ENCODE measurements at places on chromosomes 2 and 18.

DNA sequence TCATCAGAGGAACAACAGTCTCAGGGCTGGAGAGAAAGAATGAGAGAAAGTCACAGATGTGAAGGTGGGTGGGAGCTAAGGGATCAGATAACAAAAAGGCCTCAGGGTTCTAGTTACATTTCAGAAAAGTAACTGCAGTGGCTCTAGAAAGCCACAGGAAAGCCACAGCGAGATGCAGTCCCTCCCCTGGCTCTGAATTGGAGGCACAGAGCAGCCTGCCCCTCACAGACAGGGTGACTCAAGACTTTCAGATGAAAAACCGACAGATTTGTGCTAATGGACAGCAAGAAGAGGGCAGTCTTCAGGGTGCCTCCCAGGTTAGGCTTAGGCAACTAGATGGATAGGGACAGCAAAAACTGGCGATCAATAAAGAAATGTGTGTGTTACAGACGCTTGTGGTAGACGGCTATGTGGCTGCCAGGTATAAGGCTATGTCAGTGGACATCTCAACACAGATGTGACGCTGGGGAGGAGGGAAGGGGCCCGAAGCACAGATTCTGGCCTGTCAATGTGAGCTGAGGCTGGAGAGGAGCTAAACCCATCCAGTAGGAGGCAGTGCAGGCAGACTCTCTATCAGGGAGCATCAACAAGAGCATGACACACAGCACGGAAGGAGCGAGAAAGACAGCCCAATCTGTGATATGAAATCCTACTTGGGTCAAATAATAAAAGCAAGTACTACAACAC is 26.2 kb downstream of the UNC50 start:
- DNase-seq = no peak

DNA sequence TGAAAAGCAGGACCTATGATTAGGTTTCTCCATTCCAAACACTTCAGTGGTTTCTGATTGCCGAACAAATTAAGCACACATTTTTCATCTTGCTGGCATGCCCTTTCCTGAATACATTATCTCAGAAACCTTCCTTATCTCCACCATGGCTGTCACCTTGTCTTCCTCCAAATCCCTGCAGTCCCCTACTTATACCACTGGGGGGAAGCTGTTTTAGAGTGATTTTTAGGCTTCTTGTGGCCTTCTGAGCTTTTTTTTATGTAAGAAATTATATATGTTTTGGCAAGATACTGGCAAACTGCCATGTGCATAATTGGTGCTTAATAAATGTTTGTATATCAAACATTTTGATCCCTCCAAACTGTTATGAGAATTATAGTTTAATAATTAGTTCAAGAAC is 229.2 kb downstream of the MYT1L start:
- no peak for DNase-seq

GRCh38 chr2:45218931-45219339 is 209.7 kb upstream of the SIX2 start:
- no peak for DNase-seq

DNA sequence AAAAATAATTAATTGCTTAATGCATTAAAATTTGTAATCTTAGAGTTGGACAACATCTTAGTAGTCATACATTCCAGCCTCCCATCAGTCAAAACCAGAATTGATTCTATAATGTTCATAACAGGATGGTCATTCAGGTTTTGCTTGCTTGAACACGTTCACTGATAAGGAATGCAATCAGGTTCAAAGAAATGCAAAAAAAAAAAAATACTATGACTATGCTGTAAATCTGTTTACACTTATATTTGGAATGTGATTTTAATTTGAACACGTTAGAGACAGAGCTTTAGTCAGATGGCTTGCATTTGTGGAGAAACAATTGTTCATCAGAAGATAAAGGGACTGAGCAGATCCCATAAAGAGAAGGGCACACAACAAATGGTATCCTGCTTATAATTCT is 131.3 kb upstream of the UNC80 start:
- peak; percentile 72 for DNase-seq

DNA sequence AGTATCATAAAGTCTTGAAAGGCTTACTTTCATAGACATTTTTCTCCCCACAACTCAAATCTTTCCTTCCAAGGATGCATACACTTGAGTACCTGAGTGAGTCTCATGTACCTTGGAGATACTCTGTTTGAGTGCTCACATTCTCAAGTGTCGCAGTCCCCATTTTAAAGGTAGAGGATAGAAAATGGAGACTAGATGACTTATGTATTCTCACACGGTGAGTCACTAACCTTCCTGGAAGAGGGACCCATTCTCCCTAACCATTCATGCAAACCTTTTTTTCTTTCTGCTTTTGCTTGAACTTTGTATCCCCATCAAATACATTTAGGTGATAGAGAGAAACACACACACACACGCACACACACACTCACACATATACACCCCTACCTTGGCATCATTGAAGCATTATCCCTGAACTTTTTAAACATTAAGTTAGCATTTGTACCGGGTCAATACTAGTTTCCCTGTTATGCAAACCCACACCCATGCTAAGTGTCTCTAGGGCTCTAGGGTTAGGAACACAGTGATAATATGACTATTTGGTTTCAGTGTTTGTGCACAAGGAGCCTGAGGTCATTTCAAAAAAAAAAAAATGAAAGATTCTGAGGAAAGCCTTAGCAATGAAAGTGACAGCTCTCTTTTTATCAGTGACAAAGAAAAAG is 236.2 kb downstream of the IKZF2 start:
- no peak for DNase-seq

DNA sequence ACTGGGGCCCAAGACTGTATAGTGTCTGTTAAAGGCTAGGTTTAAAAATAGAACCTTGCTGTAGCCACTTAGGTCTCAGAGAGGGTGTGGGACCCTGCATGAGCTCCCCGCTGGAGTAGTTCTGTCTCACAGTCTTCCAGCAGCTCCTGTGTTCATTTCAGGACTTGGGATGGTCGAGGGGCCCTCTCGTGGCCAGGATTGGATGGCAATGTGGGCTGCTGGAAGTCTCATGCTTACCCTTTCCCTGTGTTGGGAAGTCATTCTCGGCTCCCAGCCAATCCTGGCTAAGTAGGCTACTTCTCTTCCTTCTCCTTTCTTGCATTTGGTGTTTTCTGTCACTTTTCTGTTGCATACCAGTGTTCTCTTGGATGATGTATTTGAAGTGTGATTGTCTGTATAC is 284.0 kb upstream of the GCFC2 start:
- DNase-seq = no peak

DNA sequence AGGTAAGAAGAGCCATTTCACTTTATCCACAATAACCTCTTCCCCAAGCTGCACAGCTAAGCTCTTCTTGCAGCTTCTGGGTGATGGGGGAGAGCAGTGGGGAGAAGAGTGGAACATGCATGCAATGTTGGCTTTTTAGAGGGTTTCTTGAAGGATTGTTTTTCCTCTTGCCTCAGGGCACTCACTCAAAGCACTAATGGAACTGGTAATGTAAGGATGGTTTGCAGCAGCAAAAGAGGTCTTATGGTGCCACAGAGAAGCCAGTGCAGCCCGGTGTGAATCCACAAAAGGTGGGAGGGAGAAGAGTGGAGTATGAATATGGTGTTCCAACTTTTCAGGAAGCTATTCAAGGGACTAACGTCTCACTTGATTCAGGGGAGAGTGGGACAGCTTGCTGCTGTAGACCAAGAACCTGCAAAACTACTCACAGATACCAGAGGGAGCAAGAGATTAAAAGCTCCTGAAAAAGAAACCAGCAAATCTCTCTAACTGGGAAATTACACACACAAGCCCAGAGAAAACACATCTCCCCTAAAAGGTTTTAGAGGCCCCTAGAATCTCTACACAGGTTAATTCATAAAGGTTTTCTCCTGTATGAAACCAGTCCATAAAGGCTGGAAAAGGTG is 116.4 kb downstream of the CHN1 start:
- DNase-seq = no peak

GRCh38 chr2:37189452-37190153 is 1.1 kb upstream of the SULT6B1 start:
- DNase-seq = peak; percentile 74

Data from HS-5 (cell line).